ENCODE measurements at places on chromosomes 6 and 20.

DNA sequence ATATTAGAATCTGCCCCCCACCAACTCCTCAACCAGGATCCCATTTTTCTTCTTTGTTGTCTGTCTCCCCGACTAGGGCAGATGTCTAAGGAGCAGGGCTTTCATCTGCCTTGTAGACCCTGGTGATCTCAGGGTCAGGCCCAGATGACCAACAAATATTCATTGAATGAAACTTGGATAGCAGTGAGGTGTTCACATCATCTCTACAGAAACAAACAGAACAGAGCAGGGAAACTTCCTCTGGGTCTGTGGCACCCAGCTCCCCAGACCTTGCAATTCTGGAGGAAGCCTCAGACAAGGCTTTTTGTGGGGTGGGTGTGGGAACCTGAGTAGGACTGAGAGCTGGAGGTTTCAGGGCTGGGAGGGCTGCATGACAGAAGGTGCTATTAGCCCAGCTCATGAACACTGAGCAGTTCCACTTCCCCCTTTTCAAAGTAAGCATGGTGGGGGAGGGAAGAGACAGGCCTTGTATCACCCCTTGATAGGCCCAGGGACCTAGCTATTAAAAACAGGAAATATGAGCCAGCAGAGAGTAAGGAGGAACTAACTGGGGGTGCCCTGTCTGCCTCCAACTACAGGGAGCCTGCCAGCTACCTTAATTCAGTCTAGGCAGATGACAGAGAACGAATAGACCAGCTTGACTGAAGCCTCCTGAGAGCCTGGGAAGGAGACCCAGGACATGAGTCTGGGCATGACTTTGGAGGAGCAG, 37.3 kb upstream of the TOP1 start:
- no peak for DNase-seq

- DNase-seq = no peak
These were observed 74.9 kb downstream of the MAP3K4 start for GRCh38 chr6:161066511-161066910.

DNA sequence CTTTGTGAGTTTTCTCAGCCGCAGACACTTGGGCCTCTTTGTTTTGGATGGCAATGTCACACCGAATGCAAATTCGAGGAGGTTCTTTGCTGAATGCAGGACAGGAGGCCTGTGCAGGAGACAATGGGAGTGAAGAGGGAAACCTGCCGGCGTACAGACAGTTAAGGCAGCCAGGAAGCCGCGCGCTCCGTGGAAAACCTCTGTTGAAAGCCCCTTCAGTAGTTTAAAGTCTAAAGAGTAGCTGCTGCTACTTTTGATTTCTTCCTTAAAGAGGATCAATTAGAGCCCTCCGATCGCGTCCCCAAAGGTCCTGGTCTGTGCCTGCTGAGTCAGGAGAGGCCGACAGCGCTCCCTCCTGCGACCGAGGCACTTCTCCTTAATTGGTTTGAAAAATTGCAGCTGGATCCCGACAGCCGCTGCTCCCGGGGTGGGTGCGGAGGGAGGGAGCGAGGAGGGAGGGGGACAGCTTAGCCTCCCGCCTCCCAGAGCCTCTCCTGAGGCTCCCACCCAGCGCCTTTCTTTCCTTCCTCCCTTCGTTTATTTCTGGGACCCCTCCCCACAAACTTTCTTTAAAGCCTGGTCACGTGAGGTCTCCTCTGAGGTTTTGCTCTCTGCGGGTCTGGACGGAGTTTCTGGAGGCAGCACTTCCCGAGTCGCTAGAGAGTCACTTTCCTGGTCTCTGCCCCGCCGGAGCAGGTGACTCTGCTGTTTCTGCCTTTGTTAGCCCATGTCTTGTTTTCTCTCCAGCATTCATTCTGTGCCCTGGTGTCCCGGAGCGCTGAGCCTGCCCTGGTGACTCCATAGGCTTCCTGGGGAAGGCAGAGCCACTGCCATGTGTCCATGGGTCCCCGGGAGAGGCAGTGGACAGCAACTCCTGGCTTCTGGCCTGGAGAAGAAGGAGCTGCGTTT, 22.3 kb upstream of the RPP40 start:
- no peak for DNase-seq

GRCh38 chr20:15916623-15917022, 656.6 kb downstream of the KIF16B start:
- no peak for DNase-seq

DNA sequence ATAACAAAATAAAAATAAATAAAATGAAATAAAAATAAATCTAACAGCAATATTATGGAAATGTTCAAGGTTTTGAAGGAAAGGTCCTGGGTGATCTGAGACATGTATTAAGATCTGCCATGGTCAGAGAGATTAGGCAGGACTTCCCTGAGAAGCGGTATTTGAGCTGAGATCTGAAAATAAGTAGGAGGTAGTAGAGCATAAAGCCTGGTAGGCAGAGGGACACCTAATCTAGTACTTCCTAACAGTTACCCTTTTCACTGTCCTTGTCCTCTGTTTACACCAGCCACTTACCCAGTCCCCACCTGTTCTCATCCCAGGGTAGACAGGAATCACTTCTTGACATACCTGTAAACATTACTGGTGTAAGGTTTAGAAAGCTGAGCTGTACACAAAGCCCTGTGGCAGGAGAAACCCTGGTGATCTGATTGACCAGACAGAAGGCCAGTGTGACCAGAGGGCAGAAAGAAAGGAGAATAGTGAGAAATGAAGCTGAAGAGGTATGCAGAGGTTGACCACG, 8.3 kb upstream of the ZNF318 start:
- DNase-seq = no peak

GRCh38 chr6:31829633-31830283, 2.2 kb downstream of the HSPA1B start:
- DNase-seq = peak; percentile 80

GRCh38 chr6:105431226-105431625, 28.3 kb upstream of the PREP start:
- no peak for DNase-seq

DNA sequence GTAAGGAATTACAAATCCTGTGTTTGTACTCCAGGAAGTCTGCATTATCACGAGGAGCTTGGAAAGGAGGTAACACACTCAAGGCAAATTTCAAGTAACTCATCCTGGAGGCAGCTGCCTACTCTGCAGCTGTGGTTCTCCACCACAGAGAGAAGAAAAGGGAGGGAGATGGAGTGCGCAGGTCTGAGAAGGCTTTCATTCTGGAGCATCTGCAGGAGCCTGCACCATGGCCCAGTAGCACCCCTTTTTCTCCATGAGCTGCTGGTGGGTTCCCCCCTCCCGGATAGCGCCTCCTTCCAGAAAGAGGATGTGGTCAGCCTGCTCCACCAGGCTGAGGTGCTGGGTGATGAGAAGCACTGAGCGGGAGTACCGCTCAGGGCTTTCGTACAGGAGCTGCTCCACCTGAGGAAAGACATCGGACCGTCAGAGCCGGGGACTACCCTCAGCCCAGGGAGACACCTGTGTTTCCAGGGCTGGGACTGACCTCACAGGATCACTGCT, 1.6 kb upstream of the PSMB8 start:
- DNase-seq = peak; percentile 46

GRCh38 chr20:24970030-24970553, 21.0 kb downstream of the CST7 start:
- DNase-seq = no peak

- DNase-seq = no peak
These were observed 150.4 kb downstream of the CFAP61 start for GRCh38 chr20:20202768-20203167.

GRCh38 chr6:28948782-28949486, 25.1 kb upstream of the TRIM27 start:
- DNase-seq = no peak

- no peak for DNase-seq
These were observed 57.7 kb downstream of the RNF217 start for GRCh38 chr6:125019918-125020317.

DNA sequence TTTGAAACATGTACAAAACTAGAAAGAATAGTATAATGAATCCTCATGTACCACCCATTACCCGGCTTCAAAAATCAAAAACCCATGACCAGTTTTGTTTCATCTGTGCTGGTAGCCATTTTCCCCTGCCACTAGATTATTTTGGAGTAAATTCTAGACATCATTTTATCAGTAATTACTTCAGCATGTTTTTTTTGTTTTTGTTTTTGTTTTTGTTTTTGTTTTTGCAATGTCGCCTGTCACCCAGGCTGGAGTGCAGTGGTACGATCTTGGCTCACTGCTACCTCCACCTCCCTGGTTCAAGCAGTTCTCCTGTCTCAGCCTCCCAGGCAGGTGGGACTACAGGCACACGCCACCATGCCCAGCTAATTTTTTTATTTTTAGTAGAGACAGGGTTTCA, 8.0 kb upstream of the PKIG start:
- no peak for DNase-seq

GRCh38 chr20:47296950-47297349, 59.5 kb downstream of the ZMYND8 start:
- DNase-seq = no peak

DNA sequence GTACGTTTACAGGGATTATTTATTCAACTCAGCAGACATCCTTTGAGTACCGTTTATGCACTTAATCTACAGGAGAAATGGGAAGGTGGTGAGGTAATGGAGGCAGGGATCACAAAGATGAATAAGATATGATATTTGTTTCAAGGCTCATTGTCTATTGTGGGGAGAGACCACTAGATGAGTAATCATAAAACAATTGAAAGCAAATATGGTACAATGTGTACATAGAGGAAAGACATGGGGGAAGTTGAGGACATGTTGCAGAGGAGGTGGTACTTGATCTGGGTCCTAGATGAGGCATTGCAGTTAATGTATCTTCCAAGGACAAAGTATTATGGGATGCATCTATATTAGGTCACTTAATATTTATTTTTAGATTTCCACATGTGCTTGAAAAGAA, 13.7 kb upstream of the CDC5L start:
- no peak for DNase-seq
